ENCODE measurements at places on chromosomes 4 and X.

DNA sequence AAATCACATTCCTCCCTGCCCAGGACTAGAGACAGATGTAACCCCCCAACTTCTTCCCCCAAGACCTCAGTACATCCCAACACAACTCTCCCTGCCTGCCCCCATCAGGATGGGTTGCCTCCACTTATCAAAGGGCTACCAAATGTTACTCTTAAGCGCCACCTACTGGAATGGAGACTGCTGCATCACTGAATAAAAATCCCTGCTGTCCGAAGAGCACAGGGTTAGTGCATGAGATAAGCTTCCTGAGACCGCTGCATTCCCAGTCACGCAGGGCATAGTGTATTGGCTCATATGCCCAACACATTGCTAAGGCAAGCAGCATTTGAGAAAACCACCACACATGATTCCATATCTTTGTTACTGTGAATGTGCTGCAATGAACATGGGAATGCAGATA lies 544.5 kb downstream of the PPP4R3C start:
- DNase-seq = peak; percentile 47

DNA sequence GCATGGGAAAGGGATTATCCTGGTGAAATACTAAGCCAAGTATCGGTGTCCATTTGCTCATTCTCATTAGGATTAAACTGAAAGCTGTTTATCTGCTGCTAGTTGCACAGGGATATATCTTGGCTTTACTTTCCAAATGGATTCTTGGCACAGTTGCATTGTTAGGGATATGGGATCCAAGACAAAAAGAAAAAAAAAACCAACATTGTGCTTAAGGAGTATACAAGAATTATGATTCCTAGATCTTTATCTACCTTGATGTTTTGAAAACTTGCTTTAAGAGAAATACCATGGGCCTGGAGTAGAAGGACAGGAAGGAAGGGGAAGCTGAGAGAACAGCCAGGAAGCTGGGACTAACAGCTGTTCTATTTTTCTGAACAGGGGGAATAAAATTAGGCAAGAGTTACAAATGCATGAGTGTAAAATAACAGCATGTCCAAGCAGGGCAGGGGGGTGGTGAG lies 107.6 kb downstream of the ATXN3L start:
- peak; percentile 12 for DNase-seq

GRCh38 chr4:151484396-151485102 lies 75.6 kb downstream of the FHIP1A start:
- DNase-seq = no peak

GRCh38 chrX:43552156-43552555 lies 103.9 kb upstream of the MAOA start:
- no peak for DNase-seq

DNA sequence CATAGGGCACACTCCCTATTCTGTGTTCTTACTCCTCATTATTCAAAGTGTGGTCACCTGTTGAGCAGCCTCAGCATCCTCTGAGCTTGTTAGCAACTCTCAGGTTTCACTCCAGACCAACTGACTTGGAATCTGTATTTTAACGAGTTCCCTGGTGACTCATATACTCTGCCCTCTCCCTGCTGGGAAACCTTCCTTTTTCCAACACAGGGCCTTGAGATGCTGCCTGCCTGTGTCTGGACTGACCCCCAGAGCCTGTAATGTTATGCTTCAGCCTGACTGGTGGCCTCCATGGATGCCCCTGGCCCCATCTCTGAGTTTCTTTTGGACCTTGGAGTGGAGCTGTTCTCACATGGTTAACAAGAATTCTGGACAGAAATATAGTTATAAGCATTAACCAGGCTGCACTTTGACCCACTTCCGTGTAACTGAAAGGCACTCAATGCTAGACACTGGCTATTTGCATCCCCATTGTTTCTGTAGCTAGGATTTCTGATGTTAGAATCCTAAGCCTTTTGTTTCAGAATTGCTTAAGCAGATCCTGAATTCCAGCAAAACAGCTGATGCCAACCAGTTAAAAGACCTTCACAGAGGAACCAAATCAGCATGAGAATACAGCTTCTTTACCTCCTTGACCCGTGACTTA lies 262.6 kb downstream of the STIM2 start:
- peak; percentile 87 for DNase-seq

DNA sequence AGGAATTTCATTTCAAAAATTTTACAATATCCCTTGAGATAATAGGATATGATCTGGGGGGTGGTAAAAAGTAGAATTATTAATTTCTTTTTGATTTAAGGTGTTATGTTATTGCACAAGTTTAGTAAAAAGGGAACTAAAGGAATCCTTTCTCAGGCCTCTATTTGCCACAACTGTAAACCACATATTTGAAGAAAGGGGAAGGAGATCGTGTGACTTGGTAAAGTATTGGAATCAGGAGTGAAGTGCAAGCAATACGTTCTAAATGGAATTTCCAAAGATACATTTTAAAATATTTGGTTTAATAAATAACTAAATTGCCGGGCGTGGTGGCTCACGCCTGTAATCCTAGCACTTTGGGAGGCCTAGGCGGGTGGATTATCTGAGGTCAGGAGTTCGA lies 35.3 kb upstream of the SCRG1 start:
- DNase-seq = no peak

DNA sequence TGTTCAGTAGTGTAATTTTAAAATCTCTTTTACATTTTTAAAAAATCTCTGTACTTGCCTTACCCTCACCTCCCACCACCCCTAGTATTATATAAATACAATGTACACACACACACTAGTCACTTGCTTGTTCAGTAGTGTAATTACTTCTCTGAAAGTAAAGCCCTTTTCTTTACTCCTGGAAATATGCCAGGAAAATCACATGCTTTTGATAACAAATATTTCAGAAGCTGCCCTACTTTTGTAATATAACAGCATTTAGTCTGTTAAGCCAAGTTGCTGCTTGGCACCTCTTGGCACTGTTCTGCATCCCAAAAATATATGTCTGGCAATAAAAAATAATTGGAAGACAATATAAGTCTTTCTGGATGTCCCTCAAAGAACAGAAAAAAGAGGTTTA lies 172.8 kb upstream of the APOOL start:
- DNase-seq = peak; percentile 82

GRCh38 chrX:31333165-31333831 lies 261.5 kb upstream of the FTHL17 start:
- no peak for DNase-seq

DNA sequence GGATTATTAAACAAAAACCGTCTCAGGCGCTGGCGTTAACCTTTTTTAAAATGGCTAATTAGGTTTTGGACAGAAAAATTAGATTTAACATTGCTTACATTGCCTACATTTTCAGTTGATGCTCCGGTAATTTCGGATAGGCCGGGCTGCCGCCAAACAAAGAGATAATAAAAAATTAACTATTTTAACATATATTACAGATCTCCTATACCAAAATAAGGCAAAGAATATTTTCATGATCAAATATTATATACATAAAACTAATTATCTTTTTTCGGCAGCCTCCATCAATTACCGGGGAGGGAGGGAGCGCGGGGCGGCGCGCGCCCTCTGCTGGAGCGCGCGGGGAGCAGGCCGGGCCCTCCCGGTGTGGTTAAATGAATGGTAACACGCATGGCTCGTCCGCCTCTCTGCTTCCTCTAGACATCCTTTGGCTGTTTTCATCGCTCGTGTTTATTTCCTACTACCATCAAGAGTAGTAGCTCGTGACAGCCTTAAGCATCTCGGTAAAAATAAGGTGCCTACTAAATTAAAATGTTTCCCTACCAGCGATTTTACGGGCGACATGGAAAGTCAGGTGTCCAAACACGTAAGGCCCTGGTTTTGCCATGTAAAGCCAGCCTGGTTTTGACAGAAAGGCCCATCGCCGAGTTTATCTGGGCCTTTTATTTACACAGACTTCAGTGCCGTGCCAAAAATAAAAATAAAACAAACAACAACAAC lies 52.4 kb upstream of the TMEM33 start:
- peak; percentile 12 for DNase-seq

DNA sequence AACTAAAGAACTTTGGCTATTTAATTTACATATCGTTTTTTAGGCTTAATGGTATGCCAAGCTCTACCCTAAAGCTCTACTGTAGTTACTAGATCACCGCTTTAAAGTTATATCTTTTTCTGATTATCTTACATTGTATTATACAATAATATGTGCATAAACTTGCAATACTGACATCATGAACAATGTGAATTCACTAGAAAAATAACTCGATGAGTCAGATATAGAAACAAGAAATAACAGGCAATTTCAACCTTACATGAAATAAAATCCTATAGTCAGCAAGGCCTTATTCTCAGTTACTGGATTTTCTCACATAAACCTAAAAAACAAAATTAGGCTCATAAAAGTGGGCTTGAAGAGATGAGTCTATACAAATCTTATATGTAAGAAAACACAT lies 32.5 kb downstream of the PDGFC start:
- no peak for DNase-seq

GRCh38 chr4:127586922-127587571 lies 45.7 kb upstream of the INTU start:
- peak; percentile 64 for DNase-seq

- no peak for DNase-seq
Observed at GRCh38 chrX:43500246-43500645, 155.9 kb upstream of the MAOA start.

DNA sequence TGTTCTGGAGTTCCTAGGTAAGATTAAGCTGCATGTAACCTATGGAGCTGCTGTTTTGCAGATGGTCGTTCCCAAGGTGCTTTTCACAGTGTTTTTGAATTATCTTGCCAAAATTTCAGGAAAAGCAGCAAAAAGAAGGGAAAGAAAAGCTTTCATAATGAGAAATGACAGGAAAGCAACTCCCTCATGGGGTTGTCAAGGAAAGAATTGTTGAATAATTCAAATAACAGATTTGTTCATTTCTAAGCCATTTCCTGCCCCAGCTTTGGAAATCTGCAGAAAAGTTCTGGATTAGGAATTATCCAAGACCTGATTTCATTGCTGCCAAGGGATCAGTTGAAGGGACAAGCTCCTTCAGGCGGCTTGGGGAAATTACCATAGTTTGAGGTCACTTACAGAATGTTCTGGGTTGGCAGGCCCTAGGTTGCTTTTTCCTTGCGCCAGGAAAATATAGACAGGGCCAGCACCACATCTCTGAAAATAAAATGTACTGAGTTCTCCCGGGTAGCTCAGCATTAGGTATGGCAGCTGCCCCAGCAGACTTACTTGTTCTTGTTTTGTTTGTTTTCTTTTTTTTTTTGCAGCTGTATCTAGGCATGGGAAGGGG lies 354.7 kb downstream of the STIM2 start:
- no peak for DNase-seq

DNA sequence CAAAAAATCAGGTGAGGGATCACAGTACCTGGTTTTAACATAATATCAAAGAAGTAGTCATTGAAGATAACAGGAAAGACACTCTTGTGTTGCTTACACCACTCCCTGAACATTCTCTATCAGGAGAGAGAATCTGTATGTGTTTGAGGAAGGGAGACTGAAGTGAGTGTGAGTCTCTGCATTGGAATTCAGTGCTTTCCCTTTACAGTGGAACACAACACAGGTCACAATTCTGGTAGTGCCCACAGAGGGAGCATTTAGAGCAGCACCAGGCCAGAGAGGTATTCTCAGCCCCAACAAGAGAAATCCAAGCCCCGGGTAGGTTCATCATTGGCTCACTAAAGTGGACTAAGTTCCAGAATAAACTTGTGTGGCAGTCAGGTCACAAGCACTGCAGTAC lies 64.7 kb upstream of the UBQLN2 start:
- no peak for DNase-seq

- DNase-seq = peak; percentile 73
Observed at GRCh38 chr4:10006601-10007435, 14.5 kb downstream of the SLC2A9 start.

DNA sequence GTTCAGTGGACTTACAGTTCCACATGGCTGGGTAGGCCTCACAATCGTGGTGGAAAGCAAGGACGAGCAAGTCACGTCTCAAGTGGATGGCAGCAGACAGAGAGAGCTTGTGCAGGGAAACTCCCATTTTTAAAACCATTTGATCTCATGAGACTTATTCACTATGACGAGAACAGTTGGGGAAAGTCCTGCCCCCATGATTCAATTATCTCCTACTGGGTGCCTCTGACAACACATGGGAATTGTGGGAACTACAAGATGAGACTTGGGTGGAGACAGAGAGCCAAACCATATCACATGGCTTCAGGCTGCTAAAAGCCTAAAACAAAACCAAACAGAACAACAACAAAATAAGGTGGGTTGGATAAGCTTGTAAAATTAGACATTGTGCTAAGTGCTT lies 194.4 kb upstream of the CPEB2 start:
- no peak for DNase-seq

GRCh38 chr4:167101035-167101434 lies 133.3 kb downstream of the SPOCK3 start:
- peak; percentile 14 for DNase-seq

DNA sequence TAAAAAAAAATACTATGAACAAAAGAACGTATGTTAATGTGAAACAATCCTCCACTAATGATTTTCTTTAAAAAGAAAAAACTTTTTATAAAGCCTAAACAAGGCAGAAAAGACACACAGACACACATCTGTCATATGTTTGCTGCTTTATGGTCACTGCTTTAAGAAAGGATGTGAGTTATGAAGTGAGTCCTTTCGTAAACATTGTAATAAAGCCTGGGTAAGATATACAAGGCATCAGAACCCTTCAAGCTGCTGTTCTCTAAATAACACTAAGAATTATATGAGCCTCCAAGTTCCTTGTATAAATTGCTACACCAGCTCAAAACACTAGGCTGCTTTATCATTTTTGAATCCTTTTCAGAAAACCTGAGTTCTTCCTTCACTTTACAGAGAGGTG lies 81.6 kb downstream of the FBXO8 start:
- DNase-seq = no peak

DNA sequence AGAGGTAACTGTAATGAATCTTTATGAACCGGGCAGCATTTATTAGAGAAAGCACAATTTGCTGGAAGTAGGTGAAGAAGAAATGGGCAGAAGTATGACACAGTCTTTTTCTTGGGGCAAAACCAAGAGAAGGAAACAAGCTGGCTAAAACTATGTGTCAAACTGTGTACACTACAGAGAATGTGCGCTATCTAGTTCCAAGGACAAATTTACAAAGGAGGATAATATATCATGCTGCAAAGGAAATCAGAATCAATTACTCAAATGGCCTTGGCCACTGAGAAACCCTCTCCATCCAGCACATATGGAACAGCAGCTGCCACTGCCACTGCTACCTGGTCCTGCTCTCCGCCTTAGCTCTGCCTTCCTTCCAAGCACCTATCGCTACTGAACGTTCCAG lies 17.1 kb upstream of the MECP2 start:
- no peak for DNase-seq

DNA sequence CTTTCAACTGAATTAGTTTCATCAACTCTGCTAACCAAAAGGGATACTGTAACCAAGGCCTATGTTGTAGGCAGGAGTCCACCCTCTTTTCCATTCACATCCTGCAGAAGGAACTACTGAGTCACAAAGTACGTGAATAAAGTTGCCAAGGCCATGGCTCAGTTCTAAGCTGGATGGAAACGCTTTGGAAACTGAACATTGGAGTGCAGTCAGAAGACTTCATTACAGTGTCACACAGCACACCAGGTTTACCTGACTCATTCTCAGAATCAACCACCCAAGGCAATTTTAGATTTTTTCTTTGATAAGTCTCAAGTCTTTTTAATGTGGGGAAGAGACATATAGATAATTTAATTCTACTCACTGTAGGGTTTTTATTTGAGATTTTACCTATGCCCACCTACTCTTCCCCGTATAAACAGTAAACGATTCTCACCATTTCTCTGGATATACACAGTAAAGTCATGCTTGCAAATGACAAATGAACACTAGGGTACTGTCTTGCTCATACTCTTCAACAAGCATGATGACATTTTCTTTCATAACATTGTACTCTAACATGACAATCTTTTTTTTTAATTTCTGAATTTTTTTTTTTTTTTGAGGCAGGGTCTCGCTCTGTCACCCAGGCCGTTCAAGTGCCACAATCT lies 58.9 kb upstream of the RBM47 start:
- no peak for DNase-seq

- DNase-seq = no peak
Observed at GRCh38 chr4:29311247-29311646, 1408.9 kb upstream of the PCDH7 start.

Measured in NCI-H69 (cell line).